HFF-Myc (cell line): ENCODE measurements at places on chromosomes 2 and 18.

DNA sequence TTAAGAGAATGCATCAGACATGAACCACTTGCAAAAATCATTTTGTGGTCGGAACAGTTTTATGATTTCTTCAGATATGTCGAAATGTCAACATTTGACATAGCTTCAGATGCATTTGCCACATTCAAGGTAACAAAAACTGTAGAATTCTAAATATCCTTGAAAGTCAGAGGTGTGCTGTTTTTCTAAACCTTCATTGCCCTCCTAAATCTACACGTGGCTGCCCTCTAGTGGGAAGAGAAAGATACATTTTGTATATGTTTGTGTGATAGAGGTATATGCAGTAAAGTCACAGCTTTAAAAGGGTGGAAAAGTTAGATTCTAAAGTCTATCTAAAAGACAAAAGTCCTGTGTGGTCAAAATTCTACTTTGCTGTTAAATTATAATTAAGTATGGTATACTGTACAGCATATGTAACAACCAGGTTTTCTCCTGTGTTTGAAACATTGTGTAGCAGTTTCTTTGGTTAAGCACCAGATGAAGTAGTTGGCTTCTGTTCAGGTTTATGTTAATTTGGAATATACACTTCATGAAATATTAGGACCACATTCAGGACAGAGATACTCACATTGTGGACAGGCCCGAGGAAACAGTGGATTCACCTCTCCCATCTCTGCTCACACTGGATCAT lies 65.9 kb upstream of the ITM2C start:
- no peak for DNase-seq

GRCh38 chr18:36811430-36811829 lies 17.4 kb downstream of the TPGS2 start:
- no peak for DNase-seq

DNA sequence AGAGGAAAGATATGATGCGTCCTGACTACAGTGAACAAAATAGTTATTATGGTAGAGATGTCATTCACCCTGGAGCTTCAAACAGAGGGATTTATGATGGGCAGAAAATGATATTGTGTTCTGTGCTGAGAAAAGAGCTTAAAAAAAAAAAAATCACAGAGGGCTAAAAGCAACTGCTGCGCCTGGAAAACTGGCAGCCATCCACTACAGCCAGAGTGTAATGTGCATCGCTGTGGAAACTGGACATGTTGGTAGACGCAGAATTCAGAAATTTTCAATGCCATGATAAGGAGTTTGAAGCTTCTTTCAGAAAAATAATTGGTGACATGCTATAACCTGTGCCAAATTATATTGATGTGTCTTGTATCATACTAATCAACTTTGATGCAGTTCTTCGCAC lies 122.9 kb upstream of the SOX11 start:
- DNase-seq, result no peak

DNA sequence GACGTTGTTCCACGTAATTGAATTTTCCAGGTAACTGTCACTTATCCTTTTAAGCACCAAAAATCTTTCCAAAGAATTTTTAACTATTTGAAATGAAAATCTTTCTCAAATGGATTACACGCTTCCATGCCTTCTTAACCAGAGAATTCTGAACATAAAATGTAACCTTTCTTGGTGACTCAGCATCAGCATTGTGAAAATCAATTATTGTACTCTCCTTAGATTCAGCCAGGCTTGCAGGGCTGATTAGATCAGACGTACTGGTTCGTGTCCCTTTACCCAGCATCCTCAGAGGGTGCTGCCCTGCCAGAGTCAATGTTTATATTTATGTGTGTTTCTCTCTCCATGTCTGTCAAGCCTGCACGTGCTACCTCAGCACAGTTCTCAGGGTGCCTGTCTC lies 623.9 kb downstream of the CNTNAP5 start:
- DNase-seq, result no peak

GRCh38 chr2:147108548-147108947 lies 736.3 kb upstream of the ACVR2A start:
- no peak for DNase-seq
